ENCODE measurements at places on chromosomes 1 and 21.

DNA sequence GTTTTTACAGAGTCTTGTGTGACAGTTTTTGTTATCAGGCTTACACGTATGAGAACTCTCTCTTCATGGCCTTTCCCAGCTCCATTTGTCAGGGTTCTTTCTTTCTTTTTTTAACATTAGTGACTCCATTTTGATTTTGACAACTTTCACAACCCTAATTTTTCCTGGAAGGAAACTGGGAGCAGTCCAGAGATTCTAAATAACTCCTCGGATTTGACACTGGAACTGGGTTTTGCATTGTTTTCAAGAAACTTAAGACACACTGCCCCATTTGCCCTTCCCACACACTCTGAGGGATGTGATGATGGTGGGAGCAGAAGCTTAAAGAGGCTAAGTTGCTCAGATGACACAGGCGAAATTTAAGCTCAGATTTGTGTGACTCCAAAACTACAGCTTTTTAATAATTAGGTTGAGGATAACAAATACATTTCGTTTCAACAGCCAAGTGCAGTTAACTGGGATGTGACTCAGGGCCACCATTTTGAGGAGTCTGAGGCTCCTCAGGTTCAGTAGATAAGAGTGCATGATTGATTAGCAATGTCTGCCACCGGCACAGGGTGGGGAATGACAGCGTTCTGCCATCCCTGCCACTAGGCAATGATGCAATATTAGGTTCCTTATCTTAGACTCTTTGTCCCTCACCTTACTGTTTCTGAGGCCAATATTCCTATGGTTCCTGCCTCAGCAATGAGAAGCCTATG lies 95.1 kb upstream of the ATP1A1 start:
- no peak for DNase-seq

DNA sequence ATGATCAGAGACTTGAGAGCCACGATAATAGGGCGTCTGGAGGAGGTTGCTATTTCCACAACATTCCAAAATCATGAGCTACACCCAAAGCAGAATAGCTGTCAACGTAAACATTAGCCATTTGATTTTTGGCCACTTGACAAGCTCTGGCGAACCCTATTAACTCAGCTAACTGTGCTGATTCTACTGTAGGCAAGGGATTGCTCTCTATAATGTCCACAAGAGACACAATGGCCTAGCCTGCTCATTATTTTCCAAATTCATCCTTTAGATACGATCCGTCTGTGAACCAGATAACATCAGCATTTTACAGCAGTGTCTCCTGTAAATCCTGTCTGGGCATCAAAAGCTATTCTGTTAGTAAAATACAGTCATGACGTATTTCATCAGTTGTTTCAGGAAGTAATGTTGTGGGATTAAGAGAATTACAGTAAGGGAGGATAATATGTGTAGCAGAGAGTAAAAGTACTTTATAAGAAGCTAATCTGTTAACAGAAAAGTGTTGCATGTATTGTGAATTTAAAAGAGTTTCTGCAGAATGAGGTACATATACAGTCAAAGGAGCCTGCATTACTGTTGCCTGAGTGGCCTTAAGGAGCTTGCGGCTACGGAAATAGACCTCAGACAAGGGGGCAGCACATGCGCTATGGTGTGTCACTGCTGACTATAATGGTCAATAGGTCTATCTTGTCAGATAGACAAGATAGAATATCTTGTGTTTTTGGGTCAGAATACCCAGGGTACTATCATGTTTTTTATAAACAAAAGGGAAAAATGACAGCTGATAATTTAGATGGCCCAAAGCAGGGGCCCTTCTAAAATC lies 44.9 kb upstream of the TINAGL1 start:
- DNase-seq: no peak

DNA sequence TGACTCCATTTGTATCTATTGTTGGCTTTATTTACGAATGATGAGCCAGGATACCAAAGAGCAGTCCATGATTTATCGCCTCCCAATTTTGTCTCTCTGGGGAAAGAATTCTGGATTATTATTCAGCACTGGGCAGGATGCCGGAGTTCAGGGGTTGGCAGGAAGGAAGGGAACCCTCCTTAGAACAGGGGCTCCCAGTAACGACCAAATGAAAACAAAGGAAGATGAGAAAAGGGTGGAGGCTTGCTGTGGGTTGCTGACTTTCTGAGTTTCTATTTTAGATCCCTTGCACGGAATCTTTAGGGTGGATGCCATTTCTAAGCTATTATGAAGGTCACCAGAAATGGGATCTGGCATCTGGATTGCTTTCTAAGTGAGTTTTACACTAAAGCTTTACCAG lies 231.2 kb upstream of the LYPLAL1 start:
- DNase-seq: no peak

GRCh38 chr1:163315773-163316374 lies 5.9 kb upstream of the NUF2 start:
- DNase-seq: peak; percentile 59

GRCh38 chr1:76725864-76726619 lies 141.2 kb upstream of the ST6GALNAC5 start:
- no peak for DNase-seq

DNA sequence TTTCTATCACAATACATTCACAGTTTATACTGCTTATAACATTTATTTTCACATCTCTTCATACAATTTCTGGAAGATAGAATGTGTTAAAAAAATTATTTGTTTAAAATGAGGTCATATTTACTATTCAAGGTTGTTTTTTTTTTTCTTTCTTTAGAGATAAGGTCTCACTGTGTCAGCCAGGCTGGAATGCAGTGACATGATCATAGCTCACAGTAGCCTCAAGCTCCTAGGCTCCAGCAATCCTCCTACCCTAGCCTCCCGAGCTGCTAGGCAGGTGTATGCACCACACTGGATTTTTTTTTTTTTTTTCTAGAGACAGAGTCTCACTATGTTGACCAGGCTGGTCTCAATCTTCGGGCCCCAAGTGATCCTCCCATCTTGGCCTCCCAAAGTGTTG lies 19.0 kb upstream of the RNF11 start:
- DNase-seq: no peak

DNA sequence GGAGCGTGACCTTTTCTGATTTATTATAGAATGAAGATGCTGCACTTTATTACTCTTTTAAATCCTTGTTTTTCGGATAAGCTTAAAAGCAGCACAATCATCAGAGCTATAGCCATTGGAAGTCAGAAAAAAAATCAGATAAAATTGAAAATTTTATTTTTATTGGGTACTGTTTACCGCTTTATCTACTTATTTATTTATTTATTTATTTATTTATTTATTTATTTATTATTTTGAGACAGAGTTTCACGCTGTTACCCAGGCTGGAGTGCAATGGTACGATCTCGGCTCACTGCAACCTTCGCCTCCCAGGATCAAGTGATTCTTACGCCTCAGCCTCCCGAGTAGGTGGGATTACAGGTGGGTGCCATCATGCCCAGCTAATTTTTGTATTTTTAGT lies 83.1 kb upstream of the CHRM3 start:
- no peak for DNase-seq

- DNase-seq: no peak
Measured at GRCh38 chr1:113856401-113856790, 15.1 kb downstream of the PTPN22 start.

DNA sequence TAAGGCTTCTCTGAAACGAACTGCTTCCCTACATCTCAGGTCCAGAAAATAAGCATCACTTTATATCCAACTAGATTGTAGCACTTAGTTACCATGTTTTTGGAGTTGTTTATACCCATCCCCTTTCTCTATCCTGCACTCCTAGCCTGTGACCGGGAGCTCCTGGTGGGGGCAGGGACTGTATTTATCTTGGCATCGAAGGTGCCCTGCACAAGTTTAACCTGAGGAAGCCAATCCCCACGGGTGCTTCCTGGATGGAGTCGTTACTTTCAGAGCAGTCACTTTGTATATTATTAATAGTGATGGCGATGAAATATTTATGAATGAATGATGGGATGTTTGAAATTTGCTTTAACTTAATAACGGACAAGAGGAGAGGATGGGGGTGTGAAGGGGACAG lies 73.9 kb downstream of the KLHDC7A start:
- no peak for DNase-seq

GRCh38 chr1:14265495-14265894 lies 333.0 kb upstream of the KAZN start:
- no peak for DNase-seq

DNA sequence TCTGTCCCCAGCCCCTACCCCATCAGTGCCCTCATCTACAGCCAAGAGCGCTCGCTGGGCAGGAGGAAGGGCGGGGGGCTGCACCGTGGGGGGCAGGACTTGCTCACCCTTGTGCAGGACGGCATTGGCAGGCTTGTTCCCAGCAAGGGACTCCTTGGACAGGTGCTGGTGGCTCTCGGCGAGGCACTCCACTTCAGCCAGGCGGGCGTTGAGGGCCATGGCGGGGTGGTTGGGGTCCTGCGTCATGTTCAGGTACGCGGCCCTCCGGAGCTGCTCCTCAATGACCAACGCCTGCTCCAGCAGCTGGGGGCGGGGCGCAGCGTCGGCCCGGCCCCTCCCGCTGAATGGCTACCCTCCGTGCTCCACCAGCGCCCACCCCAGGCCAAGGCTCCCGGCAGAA lies 64.0 kb downstream of the KCNAB2 start:
- no peak for DNase-seq

DNA sequence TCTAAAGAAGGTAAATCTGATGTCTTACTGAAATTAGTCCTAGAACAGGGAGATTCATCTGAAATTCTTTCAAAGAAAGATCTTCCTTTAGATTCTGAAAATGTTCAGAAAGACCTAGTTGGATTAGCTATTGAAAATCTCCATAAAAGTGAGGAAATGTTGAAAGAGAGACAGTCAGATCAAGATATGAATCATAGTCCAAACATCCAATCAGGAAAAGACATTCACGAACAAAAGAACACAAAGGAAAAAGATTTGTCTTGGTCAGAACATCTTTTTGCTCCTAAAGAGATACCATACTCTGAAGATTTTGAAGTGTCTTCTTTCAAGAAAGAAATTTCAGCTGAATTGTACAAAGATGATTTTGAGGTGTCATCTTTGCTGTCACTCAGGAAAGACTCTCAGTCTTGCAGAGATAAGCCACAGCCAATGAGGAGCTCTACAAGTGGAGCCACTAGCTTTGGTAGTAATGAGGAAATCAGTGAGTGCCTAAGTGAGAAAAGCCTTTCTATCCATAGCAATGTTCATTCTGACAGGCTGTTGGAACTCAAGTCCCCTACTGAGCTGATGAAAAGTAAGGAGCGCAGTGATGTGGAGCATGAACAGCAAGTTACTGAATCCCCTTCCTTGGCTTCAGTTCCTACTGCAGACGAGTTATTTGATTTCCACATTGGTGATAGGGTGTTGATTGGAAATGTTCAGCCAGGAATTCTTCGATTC lies 61.6 kb upstream of the QSOX1 start:
- no peak for DNase-seq

DNA sequence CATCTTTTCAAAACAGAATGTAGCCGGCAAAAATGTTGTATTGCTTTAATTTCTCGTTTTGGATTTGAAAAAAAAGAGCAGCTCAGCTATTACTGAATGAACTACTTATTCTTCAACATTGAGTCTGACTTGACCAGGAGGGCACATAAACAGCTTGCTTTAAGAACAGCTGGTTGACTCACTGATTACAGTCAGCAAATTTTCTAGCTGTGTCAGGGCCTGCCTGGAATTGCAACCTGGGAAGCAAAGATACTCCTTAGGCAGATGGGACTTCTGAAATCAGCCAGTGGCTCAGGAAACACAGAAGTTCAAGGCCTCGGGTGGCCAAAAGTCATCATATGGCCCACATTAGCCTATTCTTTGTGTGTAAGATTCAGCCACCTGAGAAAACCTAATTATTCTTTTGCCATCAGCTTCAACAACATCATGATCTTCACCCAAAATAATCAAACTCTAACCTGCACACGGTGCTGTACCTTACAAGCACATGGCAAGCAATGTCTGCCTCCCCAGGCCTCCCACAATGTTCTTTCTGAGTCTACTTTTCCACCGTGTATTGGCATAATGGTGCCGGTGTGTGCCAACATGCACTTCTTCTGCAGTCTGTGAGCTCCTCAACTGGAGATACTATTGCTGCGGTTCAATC lies 307.2 kb downstream of the HHIPL2 start:
- no peak for DNase-seq

DNA sequence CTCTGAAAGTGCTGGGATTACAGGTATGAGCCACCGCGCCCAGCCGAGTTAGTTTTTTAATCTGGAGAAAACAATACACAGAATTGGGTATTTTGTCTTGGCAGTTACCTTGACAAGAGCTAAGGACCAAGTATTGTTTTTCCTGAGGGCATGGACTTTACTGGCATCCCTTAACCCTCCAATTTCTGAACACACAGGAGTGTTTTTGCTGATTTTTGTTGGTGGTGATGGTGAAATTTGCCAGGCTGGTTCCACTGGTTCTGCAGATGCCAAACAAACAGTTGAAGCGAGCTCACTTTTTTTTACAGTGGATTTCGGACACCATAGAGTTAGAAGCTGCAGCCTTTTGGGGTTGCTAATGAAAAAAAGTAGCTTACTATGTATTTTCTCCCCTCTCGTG lies 37.2 kb upstream of the SH3D21 start:
- no peak for DNase-seq

GRCh38 chr1:47505267-47505666 lies 67.4 kb downstream of the FOXD2 start:
- DNase-seq: no peak

- DNase-seq: no peak
Measured at GRCh38 chr1:13593511-13594131, 10.0 kb downstream of the PDPN start.

GRCh38 chr1:178241057-178241456 lies 147.2 kb downstream of the RASAL2 start:
- peak; percentile 42 for DNase-seq

DNA sequence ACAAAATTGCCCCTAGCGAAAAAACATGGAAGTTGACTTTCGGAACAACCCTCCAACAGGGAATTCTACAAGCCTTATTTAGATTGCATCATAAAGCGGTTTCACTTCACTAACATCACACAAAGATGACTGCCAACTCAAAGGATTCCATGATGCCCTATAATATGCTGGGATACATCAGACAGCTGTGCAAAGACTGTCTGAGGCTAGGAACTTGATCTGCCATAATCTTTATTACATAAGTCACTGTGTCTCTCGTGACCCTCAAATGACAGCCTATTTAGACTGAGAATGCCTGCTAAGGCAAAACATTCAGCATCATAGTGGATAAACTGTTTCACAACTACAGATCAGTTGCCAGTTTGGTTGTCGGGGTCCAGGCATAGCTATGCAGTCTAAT lies 23.8 kb downstream of the FH start:
- DNase-seq: no peak

DNA sequence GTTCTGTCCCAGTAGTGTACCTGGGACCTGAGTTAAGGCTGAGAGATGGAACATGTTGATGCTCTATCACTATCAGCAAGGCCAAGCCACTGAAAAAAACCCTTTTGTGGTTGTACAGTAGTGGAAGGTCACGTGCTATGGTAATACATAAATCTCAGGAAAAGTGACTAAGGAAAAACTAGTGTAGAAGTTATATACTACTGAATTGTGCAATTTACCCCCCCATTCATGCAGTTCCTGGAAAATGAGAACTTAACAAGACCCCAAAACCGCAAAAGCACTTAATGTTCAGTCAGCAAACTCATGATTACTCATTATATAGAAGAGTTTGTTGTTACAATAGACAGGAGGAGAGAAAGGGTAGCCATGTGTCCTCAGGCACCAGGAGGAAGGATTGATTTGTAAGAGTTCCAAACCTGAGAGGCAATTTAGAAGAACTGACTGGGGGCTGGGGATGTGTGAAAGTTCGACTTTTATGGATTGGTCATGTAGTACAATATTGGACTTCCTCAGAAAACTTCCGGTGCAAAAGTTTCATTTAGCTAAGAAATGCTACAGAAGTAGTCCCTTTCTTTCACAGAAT lies 91.6 kb downstream of the RGL1 start:
- DNase-seq: no peak

GRCh38 chr21:39005502-39005787 lies 177.8 kb downstream of the PSMG1 start:
- DNase-seq: no peak

All from ACHN (cell line).